ENCODE measurements at places on chromosomes 4 and X. TPM values are rescaled to one million over a fixed set of nuclear protein-coding genes. Genes with fewer than 3 reads are reported as not detected.

Gene BBS12
- 6.2 TPM for total RNA-seq

Gene CT45A1
- total RNA-seq = not detected

Gene PNMA3
- total RNA-seq = 0.06 TPM

Gene ZFP42
- not detected for total RNA-seq

Gene F8A3
- total RNA-seq = 0.99 TPM

Gene GABRG1
- total RNA-seq = not detected

Gene FAM9B
- not detected for total RNA-seq

Gene CRLF2
- total RNA-seq = not detected

Gene CLNK
- total RNA-seq = not detected

Gene RAPGEF2
- 46.4 TPM for total RNA-seq

Gene FDCSP
- total RNA-seq = not detected

Gene TMPRSS11B
- total RNA-seq = not detected

Gene HSFX4
- not detected for total RNA-seq

Gene GYPB
- total RNA-seq = not detected

Gene ABCG2
- 1.7 TPM for total RNA-seq

Gene NKX3-2
- 0.06 TPM for total RNA-seq

Gene SSX4
- total RNA-seq = not detected

Gene LGI2
- total RNA-seq = 1.6 TPM

Gene MAOA
- total RNA-seq = 21.4 TPM

Gene KANTR
- 7.0 TPM for total RNA-seq

Gene JADE3
- total RNA-seq = 2.9 TPM

Gene CHIC2
- 63.4 TPM for total RNA-seq

Gene MAML3
- 0.93 TPM for total RNA-seq

All from aortic smooth muscle cell (primary cell).